ENCODE measurements at places on chromosomes 1 and 21.
A peak's percentile ranks its signal among the peaks of the same experiment; 100 is the strongest.

DNA sequence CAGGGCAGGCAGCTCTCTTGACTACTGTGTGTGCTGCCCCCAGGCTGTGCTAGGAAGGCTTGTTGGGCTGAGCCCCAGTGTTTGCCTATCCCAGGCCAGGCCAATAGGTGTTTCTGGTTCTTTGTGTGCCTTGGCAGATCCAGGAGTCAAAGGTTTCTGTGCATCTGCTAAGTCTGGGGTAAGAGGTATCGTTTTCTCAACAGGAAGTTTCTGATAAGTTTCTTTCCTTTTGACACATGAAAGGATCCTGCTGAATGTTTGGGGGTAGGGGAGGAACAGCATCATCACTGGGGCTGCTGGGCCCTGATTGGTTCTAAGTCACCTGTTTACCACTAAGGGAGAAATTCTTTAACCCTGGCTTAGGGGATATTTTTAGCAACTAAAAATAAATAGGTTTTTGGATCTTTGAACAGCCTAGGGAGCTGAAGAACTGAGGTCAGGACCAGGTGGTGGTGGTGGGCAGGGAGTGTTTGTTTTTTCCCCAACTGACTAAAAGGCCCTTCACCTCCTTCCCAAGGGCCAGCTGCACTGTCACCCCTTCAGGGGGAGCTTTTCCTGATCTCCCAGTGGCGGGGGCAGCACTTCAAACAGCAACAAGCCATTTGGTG, 85.1 kb downstream of the KCNN3 start:
- peak; percentile 8 for DNase-seq

DNA sequence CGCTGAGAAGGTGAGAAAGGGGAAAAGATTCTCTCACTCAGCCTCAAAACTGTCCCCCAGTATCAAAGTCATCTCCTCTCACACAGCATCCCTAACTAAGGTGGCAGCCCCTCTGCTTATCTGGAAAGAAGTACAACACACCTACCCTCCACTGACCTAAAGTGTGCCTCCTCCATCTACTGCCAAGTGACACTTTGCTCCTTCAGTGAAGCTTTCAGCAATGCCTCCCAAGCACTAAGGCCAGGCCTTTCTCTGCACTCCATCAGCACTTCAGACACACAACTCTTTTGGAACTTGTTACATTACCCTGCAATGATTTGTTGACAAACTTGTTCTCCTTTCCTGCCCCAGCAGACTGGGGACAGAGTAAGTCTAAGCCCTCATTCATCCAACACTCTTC, 1.4 kb downstream of the SH3BP5L start:
- DNase-seq = no peak

- no peak for DNase-seq
Measured at GRCh38 chr1:15803380-15803779, 4.1 kb downstream of the UQCRHL start.

- DNase-seq = no peak
Measured at GRCh38 chr1:197207081-197207480, 60.6 kb upstream of the ASPM start.

GRCh38 chr1:59569198-59569597, 245.6 kb upstream of the HOOK1 start:
- DNase-seq = no peak

DNA sequence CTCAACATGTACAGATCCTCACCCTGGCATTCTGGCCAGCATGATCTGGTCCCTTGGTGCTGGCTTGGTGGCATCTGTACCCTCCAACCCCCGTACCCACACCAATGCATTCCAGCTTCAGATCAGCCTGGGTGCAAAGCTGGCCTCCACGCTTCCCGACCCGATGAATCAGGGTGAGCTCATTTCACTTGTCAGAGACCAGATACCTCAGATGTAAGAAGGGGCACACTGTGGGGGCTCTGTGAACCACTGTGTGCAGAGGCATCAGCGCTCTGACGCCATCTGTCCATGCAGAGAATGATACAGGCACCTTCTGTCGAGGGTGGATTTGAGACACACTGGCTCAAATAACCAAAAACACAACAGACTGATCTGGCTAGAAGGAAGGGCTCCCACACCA, 76.6 kb downstream of the DMRTB1 start:
- DNase-seq = no peak

GRCh38 chr1:29410476-29410875, 174.2 kb downstream of the PTPRU start:
- DNase-seq = no peak

GRCh38 chr1:94061513-94062443, 59.2 kb downstream of the ABCA4 start:
- peak; percentile 88 for DNase-seq

GRCh38 chr1:78177708-78178270, 132.0 kb downstream of the GIPC2 start:
- DNase-seq = no peak

DNA sequence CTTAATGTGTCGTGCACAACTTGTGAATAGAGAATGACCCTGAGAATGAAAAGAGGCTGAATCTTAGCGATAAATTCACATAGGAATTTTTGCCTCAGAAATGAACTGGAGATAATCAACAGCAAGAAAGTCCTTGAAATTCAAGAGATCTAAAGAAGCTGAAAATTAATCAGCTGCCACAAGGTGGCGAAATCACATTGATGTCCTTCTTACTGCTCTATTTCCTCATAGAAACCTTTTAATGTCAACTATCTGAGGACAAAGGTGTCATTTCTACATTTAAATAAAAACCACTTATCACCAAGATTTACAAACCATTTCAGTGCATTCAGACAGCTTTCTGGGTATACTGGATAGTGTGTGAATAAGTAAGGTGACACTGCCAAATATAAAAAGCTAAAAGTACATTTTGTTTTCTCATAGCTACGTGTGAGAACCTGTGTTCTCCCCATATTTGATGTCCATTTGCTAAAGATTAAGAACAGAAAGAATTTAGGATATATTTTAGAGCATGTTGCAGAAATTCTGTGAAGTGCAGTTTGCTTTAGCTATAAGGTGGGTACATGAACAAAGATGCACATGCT, 485.3 kb upstream of the PTBP2 start:
- DNase-seq = peak; percentile 83

DNA sequence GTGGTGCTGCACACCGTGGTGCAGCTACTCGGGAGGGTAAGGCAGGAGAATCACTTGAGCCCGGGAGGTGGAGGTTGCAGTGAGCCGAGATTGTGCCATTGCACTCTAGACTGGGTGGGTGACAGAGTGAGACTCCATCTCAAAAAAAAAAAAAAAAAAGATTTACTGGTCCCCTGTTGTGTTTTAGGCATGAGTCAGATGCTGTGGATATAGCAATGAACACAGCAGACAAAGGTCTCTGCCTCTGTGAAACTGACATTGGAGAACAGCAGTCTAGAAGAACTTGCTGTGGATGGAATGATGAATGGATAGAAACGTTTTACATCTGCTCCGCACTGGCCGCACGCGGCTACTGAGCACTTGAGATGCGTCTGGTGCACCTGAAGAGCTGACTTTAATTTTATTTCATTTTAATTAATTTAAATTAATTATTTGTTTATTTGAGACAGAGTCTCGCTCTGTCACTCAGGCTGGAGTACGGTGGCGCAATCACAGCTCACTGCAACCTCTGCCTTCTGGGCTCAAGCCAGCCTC, 24.5 kb upstream of the EPHA2 start:
- peak; percentile 49 for DNase-seq

DNA sequence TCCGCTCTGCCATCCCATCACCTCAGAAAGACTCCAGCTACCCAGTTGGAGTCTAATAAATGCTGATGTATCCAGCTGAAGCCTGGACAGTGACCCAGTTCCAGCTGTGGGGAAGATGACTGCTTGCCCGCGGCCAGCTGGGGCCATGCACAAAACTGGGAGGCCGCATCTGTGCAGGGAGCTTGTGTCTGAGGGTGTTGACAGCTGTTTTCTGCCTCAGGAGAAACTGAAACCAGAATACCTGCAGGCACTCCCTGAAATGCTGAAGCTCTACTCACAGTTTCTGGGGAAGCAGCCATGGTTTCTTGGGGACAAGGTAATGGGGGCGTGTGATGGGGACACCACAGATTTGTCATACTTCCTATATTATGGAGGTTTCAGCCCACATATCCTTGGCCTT, 3.2 kb downstream of the GSTM2 start:
- DNase-seq = no peak

DNA sequence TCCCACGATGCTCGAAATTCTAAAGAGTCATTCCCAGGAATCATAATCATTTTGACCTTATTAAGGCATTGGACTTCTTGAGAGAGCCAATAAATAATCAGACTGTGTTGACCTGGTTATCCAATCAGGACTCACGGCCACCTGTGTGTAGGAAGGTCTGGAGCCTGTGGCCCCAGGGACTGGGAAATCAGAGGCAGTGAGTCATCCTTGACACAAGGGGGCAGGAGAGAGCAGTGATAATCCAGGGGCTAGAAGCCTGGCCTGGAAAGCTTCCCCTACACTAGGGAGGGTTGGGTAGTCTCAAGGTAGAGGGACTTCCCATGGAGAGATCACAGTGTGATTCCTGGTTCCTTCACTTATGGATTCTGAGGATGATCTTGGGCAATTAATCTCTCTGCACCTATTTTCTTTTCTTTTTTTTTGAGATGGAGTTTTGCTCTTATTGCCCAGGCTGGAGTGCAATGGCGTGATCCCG, 4.7 kb downstream of the MR1 start:
- DNase-seq = peak; percentile 63

- DNase-seq = no peak
Measured at GRCh38 chr1:154808261-154808908, 61.7 kb downstream of the KCNN3 start.

GRCh38 chr1:205693421-205693991, 13.2 kb upstream of the SLC45A3 start:
- DNase-seq = no peak

GRCh38 chr1:37308031-37308960, 166.1 kb upstream of the ZC3H12A start:
- DNase-seq = no peak

GRCh38 chr1:232170909-232171308, 459.0 kb downstream of the SIPA1L2 start:
- DNase-seq = no peak

DNA sequence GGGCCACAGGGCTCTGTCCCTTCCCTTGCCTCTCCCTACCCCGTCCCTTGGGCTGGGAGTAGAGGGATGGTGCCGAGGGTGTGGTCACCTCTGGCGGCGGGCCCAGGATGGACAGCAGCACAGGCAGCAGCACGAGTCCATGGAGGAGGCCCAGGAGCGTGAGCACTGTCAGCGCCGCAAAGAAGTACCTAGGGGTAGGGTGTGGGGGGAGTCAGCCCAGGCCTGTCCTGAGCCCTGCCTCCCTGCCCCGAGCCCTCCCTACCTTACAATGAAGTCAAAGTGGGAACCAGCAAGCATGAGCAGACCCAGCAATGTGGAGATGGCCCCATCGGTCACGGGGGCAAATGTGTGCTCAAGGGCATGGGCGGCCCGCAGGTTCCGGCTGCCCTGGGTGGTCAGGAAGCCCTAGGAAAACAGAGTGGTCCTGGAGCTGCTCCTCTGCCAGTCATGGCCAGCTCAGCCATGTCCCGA, 14.7 kb downstream of the BTBD19 start:
- no peak for DNase-seq

- DNase-seq = no peak
Measured at GRCh38 chr1:229993060-229993459, 74.0 kb upstream of the GALNT2 start.

DNA sequence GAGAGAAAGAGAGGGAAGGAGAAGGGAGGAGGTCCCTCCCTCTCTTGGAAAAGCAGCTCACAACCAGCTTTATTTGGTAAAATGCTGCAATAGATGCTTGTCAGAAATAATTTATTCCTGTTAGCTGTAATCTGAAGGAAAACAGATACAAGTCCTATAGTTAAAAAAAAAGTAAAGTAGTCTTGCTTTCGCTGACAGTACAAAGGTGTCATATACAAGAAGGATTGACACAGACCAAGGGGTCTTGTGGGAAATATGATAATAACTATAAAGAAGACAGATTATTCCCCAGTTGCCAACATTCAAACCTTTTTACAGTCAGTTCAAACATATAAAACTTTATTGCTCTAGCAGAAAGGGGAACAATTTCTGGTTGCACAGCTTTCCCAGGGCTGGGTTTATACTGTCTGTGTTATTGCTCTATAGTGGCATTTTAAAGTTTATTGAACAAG, 145.0 kb downstream of the PBX1 start:
- DNase-seq = no peak

Data from cardiac fibroblast (primary cell).